Effector CD4-positive, alpha-beta T cell (primary cell): ENCODE measurements at places on chromosomes 4 and X.
A peak's percentile ranks its signal among the peaks of the same experiment; 100 is the strongest.

- DNase-seq = no peak
Observed at GRCh38 chrX:124190440-124190839, 142.0 kb upstream of the TEX13D start.

GRCh38 chrX:38311743-38312142 is 15.6 kb downstream of the RPGR start:
- DNase-seq = no peak

DNA sequence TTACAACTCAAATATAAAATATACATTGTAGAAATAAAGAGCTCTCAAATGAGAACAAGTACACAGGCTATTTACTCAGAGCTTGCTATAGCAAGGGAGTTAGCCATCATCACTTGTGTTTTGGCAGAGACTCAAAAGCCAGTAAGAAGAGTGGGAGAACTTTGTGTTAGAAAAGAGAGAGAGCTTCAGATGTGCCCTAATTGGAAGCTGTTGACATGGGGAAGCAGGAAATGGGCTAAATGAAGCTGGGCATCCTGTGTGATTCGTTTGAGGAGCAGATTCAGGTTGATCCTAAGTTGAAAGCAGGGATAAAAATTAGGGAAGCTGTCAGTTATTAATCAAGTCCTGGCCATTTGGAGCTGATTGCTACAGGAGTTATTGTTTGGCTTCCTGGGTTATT is 207.4 kb upstream of the MAOA start:
- DNase-seq = no peak

DNA sequence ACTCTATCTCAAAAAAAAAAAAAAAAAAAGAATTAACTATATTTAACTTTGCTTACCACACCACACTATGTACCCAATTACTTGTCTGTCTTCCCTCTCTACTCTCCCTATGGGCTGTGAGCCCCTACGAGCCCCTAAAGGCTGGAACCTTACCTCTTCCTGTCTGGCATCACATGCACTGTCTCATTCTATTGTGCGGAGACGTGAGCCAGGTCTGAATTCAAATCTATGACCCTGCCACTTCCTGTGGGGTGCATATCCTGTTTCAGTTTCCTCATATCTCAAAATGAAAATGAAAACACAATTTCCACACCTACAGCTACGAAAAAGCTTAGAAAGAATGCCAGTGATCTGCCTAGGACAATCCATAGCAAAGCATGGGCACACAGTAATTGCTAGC is 42.9 kb upstream of the HS3ST1 start:
- peak; percentile 17 for DNase-seq

- DNase-seq = no peak
Observed at GRCh38 chr4:128379860-128380259, 92.2 kb upstream of the PGRMC2 start.

DNA sequence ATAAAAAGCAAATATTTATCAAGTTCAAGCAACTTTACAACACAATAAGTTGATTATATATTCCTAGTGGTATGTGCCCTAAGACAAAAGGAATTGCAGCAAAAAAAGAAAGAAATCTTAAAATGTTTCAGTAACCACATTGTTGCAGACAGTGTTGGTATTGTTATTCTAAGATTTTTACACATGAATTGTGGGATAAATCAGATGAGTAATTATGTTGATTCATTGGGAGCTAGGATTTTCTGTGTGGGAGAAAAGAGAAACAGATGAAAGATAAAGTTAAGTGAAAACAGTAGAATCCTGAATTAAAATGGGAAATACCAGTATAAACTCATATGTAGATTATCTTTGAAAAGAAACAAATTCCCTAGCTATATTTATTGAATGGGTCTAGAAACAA is 362.4 kb downstream of the PPP3CA start:
- no peak for DNase-seq

- no peak for DNase-seq
Observed at GRCh38 chrX:118329175-118329574, 16.7 kb upstream of the WDR44 start.

- no peak for DNase-seq
Observed at GRCh38 chrX:15465347-15465746, 27.8 kb downstream of the PIR start.

- DNase-seq = no peak
Observed at GRCh38 chr4:62394766-62395165, 1194.6 kb downstream of the ADGRL3 start.

- no peak for DNase-seq
Observed at GRCh38 chrX:10109695-10110094, 47.1 kb upstream of the CLCN4 start.

- no peak for DNase-seq
Observed at GRCh38 chrX:40871385-40872082, 136.2 kb upstream of the MED14 start.

- DNase-seq = no peak
Observed at GRCh38 chr4:94290245-94290644, 52.4 kb downstream of the HPGDS start.

- DNase-seq = no peak
Observed at GRCh38 chrX:136639506-136640176, 8.3 kb upstream of the CD40LG start.

- no peak for DNase-seq
Observed at GRCh38 chr4:183264614-183265013, 55.5 kb downstream of the CLDN22 start.

GRCh38 chr4:24570172-24570571 is 14.2 kb downstream of the DHX15 start:
- DNase-seq = no peak

DNA sequence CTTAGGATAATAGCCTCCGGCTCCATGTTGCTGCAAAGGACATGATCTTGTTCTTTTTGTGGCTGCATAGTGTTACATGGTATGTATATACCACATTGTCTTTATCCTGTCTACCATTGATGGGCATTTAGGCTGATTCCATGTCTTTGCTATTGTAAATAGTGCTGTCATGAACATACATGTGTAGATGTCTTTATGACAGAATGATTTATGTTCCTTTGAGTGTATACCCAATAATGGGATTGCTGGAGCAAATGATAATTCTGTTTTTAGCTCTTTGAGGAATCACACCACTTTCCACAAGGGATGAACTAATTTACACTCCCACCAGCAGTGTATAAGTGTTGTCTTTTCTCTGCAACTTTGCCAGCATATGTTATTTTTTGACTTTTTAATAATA is 4.6 kb downstream of the RAB33B start:
- no peak for DNase-seq

GRCh38 chr4:188305690-188306089 is 166.4 kb downstream of the TRIML1 start:
- DNase-seq = no peak

- no peak for DNase-seq
Observed at GRCh38 chr4:157722146-157722545, 450.7 kb downstream of the GASK1B start.

DNA sequence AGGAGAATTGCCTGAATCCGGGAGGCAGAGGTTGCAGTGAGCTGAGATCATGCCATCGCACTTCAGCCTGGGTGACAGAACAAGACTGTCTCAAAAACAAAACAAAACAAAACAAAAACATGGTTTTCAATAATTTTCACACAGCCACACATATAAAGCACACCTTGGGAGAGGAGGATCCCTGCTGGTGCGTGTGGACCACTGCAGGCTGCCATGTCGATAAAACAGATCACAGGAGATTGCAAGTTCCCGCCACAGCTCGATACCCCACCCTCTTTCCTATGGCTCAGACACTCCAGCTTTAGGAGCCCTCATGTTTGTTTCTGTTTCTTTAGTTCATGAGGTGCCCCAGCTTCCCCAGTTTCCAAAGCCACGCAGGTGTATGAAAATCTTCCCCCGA is 31.3 kb upstream of the CLDN24 start:
- no peak for DNase-seq

DNA sequence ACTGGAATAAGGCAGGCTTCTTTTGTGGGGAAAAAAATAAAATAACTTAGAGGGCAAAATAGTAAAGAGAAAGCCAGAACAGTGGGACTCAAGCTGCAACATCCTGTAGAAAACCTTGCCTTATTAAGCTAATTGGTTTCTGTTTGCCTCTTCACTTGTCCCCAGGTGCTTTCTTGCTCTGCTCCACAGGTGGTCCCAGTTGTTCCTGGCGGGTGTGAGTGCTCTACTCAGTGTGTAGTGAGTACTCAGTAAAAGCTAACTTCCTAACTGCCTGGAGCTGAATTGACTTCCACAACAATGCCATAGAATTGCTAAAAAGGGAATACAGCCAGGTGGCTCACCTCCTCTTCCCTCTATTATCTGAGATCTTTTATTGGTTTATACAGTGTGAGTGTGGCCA is 930.2 kb downstream of the C4orf33 start:
- DNase-seq = no peak

DNA sequence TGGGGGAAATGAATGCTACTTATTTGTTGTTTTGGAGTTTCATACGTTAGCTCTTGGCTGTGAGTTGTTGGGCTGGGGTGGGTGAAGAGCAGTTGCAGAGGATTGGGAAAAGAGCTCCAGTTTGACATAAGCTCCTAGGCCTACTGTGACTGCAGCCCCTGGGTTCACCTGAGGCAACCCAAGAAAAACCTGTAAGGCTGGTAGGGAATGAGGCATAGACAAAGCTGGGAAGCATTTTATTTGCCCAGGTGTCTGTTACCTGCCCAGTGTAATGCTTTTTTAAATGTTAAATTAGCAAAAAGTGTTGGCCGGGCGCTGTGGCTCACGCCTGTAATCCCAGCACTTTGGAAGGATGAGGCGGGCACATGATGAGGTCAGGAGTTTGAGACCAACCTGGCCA is 160.0 kb downstream of the FHIP1A start:
- DNase-seq = no peak

- no peak for DNase-seq
Observed at GRCh38 chrX:109812236-109812635, 79.2 kb upstream of the ACSL4 start.

DNA sequence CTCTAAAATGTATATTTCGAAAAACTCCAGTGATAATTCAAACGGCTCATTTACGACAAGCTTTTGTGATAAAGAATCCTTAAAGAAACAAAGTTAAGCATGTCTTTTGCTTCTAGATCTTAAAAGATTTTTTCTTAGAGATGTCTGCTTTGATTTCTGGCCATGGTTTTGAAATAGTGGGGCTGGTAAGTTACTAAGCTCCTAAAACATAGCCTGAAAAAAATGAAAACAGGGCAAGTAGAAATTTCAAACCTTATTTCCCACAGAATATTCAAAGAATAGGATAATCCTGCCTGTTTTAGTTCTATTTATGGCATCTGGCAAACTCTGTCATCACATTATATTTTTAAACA is 318.3 kb downstream of the ARHGAP24 start:
- no peak for DNase-seq

GRCh38 chr4:7985891-7986441 is 46.3 kb upstream of the AFAP1 start:
- DNase-seq = no peak

- no peak for DNase-seq
Observed at GRCh38 chr4:55082756-55083155, 42.6 kb downstream of the KDR start.

DNA sequence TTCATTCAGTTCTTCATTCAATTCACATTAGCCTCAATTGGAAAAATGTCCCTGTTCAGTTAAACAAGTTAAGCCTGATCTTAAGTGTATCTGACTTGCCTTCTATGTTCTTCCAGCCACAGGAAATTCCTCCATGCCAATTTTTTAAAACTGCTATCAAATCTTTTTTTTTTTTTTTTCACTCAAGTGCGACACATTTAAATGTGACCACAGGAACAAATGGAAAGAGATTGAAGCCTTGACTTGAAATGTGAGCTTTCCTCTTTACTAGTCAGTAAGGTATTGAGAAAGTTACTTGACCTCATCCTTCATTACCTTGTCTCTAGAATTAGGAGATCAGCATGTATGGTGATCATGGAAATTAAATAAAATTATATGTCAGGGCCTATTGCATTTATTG is 165.1 kb downstream of the SLIT2 start:
- no peak for DNase-seq

- no peak for DNase-seq
Observed at GRCh38 chr4:55879224-55879623, 25.8 kb downstream of the EXOC1 start.

DNA sequence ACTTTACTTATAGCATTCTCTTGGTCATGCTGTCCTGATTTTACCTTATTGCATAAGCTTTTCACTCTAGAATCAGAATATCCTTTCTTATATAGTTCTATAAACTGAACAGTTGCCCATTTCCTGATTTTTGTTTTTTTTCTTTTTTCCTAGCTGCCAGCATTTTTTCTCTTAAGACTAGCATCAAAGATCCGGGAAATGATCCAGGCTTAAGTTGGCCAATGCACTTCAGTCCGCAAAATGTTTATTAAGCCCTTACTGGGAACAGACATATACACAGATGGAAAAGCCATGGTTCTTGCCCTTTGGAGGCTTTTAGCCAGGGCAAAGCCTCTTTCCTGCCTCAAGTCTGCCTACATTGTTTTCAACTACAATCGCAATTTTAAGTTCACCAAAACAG is 10.1 kb upstream of the BMP2K start:
- no peak for DNase-seq

GRCh38 chrX:132657876-132658275 is 169.0 kb upstream of the MBNL3 start:
- DNase-seq = no peak

GRCh38 chr4:154464654-154465053 is 26.9 kb downstream of the DCHS2 start:
- no peak for DNase-seq

DNA sequence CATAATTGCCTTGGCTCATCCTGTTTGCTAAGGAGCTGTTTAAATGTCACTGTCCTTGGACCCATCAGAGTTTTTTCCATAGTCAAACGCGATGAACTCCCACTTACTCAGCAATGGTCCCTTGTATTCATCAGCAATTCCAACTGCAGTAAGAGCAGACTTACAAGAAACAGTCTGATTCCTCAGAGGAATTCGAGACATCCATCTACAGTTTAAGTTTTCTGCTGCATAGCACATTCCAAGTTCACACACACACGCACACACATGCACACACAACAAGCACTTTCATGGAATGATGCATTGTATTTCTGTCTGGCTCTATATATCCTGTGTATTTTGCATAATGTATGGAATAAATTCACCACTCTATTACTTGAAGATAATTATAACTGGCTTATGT is 32.7 kb upstream of the TMEM150C start:
- DNase-seq = no peak

GRCh38 chr4:174996079-174996478 is 77.9 kb downstream of the ADAM29 start:
- no peak for DNase-seq

GRCh38 chr4:88752076-88752463 is 54.4 kb upstream of the NAP1L5 start:
- DNase-seq = no peak

GRCh38 chrX:10171249-10171648 is 14.5 kb downstream of the CLCN4 start:
- no peak for DNase-seq

DNA sequence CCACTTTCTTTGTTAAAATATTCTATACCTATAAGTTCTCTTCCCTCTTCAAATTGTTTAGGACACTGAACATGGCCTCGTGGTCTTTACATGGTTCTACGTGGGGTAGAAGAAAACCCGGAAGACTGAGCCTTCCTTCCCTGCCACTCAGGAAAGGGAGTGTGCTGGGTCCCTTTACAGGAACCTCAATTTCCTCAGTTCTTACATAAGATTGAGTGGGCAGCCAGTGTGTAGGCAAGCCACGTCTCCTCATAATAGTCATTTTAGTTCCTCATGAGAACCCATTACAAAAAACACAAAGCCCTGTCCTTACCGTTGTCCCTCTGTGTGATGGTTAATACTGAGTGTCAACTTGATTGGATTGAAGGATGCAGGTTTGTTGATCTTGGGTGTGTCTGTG is 28.7 kb upstream of the SMIM10L2A start:
- DNase-seq = no peak

GRCh38 chr4:144738649-144739048 is 92.7 kb downstream of the HHIP start:
- DNase-seq = no peak
